ENCODE measurements at places on chromosomes 5 and 9.
A peak's percentile ranks its signal among the peaks of the same experiment; 100 is the strongest.

DNA sequence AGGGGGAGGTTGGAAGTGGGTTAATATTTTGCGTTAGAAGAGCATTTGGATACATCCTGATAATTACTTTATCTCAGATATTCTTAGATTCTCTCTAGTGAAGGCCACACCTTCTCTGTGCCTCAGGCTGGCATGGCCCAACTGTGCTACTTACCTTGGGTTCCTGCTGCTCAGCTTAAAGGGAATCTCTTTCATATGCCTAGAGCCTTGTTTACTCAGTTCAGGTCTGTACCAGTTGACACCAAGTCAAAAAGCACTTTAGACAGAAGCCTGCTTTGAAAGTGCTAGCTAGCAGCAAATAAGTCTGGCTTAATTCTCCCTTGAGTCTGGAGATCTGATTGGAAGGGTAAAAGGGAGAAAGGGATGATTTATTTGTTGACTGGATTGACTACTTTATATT lies 74.8 kb downstream of the GHR start:
- no peak for DNase-seq

DNA sequence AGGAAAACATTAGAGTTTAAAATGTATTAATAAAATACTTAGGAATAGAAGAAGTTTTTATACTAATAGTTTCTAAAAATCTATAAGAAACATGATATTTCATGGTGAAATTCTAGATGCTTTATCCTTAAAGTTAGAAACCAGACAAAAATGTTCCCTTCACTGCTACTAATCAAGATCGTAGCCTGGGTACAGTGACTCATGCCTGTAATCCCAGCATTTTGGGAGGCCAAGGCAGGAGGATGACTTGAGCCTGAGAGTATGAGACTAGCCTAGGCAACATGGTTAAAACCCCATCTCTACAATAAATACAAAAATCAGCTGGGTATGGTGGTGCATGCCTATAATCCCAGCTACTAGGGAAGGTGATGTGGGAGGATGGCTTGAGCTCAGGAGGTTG lies 30.4 kb upstream of the KLF9 start:
- DNase-seq, result no peak

DNA sequence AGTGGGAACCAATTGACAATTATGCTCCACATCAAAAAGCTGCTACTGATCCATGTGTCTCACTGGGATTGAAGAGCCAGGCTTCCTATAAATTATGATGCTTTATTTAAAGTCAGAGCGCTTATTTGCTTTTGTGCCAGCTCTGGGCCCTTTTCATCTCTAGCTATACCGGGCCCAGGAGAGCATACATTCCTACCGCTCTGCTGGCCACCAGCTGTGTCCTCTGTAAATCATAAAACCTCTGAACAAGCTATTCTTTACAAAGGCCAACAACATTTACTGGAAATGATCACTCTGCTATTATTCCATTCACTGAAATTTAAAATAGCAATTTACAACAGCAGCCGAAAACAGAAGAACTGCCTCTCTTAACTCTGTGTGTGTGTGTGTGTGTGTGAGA lies 86.6 kb downstream of the ZNF608 start:
- peak; percentile 33 for DNase-seq

DNA sequence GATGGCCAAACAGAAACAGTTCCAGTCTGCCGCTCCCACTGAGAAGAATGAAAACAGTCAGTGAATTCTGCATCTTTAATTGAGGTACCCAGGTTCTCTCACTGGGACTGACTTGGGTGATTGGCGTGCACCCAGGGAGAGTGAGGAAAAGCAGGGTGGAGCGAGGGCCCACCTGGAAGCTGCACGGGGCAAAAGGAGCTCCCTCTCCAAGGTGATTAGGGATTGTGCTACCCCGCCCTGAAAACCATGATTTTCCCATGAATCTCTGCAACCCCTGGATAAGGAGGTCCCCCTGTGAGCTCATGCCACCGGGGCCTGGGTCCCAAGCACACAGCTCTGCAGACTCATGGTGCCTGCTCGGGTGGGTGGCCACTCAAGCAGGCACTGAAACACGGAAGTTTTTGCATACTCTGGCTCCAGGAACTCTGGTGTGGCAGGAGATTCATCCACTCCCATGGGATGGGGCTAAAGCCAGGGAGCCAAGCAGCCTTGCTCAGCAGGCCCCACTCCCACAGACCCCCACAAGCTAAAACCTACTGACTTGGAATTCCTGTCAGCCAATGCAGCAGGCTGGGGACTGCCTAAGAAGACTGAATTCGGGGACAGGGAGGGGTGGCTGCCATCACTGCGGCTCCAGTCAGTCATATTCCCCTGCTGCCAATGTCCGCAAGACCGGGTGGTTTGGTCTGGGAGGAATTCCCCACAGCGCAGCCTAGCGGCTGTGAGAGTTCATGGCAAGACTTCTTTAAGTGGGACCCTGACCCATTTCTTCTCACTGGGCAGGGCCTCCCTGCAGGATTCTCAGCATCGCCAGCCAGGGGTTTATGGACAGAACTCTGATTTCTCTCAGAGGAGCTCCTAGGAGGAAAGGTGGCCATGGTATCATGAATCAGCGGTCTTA lies 652.2 kb upstream of the RGMB start:
- no peak for DNase-seq

DNA sequence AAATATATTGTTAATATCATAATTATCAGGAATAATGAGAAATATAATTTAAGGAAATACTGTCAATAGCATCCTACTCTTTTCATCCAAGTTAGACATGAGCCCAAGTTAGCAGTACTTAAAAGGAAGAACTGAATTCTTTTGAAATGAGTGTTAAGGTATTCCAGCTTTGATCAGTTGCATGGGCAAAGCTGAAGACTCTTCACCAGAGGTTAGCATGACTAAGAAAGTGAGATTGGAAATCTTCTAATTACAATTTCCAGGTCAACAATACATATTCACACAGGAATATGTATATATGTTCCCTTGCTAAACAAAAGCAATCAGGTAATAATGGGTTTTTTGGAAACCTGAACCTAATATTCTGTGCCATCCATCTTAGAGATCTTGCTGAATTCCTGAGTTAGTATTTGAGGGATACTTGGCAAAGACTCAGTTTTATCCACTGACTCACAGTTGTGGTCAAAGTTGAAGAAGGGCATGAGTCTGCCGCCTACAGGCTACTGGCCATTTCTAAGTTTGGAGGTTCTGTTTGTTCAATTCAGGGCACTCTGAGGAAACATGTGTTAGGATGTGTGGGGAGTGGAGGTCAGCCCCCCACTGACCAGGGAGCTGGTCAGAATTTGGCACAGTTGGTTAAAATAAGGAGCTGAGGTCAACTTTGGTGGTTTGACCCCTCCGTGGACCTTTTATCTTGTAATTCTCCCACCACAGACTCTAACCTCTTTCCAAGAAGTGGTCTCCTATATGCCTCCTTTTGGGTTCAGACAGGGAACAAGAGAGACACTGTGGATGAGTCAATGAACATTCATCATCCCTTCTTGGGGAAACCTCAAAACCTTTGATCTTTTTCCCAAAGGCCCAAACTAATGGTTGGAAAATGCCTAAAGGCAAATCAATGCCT lies 118.3 kb downstream of the PIK3R1 start:
- DNase-seq, result no peak

GRCh38 chr9:118330191-118330986 lies 626.2 kb downstream of the TLR4 start:
- no peak for DNase-seq

DNA sequence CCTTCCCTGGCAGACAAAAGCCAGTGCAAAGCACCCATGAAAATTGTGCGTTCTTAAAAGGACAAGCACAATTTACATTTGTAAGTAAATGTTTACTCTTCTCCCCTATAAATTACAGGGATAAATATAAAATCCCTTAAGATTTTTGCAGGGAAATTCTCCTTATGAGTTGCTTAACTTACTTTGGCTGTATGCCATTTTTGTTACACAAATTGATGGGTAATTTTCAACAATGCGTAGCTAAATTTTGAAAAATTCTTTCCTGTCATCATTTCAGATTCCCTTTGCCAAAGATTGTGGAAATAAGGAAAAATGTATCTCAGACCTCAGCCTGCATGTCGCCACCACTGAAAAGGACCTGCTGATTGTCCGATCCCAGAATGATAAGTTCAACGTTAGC lies 64.2 kb upstream of the ITGA2 start:
- no peak for DNase-seq

DNA sequence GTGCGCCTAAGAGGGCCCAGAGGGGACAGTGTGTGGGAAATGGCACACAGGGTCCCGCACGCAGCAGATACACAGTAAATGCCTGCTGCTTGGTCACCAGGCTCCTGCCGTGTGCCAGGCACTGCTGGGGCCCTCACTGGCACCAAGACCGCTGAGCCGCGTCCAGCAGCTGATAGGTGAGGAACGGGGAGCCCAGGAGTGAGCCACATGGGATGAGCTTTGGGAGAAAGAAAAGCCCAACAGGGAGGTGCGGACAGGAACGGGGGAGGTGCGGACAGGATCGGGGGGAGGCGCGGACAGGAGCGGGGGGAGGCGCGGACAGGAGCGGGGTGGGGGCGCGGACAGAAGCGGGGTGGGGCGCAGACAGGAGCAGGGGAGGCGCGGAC lies 16.5 kb downstream of the GPSM1 start:
- no peak for DNase-seq

- DNase-seq, result no peak
Measured at GRCh38 chr9:132699956-132700355, 29.7 kb downstream of the GTF3C4 start.

- no peak for DNase-seq
Measured at GRCh38 chr5:19547640-19548039, 440.4 kb downstream of the CDH18 start.

DNA sequence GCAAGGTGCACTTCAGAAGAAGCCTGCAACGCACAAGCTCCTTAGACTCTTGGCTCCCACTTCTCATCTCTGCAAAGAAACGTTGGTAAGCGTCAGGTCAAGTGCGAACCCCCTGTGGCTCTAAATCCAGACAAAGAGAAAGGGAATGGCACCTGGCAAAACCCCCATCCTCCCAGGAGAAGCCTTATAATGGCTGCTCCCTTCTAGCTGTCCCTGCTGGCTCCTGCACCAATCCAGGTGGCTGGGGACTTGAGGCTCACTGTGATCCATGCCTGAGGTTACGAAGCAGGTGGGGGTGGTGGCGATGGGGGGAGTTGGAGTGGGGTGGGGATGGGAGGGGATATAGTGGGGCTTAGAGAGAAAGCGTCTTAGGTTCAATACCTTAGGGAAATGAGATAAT lies 272.8 kb downstream of the DENND1A start:
- DNase-seq, result no peak

GRCh38 chr5:150323092-150323491 lies 20.4 kb upstream of the ARSI start:
- DNase-seq, result no peak

- no peak for DNase-seq
Measured at GRCh38 chr5:107387526-107388140, 283.1 kb downstream of the EFNA5 start.

Measured in right kidney (tissue), 9 donors.